B cell (primary cell): ENCODE measurements at places on chromosomes 2 and 18. TPM values are rescaled to one million over a fixed set of nuclear protein-coding genes. Genes with fewer than 3 reads are reported as not detected.

DNA sequence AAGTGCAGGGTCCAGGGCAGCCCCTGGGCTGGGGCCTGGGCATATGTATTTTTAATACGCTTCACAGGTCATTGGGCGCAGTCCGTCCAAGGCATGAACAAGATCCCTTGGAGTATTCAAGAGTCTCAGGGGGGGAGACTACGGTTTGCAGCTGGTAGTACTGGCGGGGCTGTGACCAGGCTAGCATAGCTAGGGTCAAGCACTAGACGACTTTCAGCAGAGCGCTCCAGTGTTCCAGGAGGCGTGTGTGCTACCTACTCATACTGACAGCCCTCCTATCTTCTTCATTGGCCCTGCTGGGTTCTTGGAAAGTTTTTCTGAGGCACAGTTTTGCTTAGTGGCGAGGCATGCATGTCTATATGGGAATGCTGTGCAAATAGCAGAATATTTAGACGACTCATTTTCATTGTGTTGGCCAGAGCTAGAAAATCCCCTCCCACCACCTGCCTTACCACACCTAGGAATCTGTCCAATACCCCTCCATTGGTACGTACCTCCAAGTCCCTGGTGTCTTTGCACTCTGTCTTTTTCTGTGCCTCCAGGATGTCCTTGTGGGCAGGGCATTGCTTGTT is 68.2 kb downstream of the GLI2 start:
- no peak for DNase-seq
- H3K4me1 ChIP-seq: no peaks in the 10 kb centered on the region
- no peaks in the 10 kb centered on the region for H3K36me3 ChIP-seq
- H3K27ac ChIP-seq: no peak overlapping the region
- no peaks in the 10 kb centered on the region for H3K27me3 ChIP-seq

Gene CAVIN2
- not detected in 2 replicates for total RNA-seq

DNA sequence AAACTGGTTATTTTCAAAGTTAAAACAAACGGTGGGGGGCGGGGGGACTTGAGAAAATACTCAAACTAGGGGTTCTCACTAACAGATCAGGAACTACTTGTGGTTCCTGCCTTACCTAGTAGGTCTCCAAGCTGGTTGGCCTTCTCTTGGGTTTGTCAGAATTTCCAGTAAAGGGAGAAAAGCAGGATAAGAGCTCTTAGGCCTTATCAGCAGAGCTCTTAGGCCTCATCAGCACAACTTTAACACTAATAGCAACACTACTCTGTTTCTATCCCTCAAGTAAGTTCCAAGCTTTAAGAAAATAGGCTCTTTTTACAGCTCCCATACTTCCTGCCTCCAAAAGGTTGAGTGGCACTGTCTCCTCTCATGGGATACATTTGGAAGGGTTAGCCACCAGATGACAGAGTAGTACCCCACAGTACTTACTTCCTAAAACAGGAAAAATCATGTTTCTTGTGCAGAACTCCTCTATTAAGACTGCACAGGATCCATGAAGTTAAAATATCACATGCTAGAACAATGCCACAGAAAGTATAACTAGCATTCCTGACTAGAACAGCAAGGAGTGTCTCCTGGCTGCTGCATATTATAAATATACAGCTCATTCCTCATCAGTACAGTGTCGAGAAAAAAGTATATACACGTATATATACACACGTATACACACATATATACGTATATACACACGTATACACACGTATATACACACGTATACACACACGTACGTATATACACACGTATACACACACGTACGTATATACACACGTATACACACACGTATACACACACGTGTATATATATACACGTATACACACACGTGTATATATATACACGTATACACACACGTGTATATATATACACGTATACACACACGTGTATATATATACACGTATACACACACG is 6.1 kb downstream of the FBXO11 start:
- peak; percentile 15 for DNase-seq
- peak overlapping the region; percentile 45 for H3K27ac ChIP-seq
- H3K4me1 ChIP-seq: peaks cover 39% of the 10 kb centered on the region
- no peaks in the 10 kb centered on the region for H3K27me3 ChIP-seq
- H3K36me3 ChIP-seq: no peaks in the 10 kb centered on the region
- H3K4me3 ChIP-seq: no peak overlapping the region

- H3K4me1 ChIP-seq: no peaks in the 10 kb centered on the region
- no peaks in the 10 kb centered on the region for H3K27me3 ChIP-seq
- no peak overlapping the region for H3K27ac ChIP-seq
- H3K4me3 ChIP-seq: no peak overlapping the region
- DNase-seq: no peak
Measured at GRCh38 chr2:167602122-167602521, 645.3 kb downstream of the STK39 start.

Gene GRHL1
- 0.70 and 0.76 TPM in 2 replicates for total RNA-seq

DNA sequence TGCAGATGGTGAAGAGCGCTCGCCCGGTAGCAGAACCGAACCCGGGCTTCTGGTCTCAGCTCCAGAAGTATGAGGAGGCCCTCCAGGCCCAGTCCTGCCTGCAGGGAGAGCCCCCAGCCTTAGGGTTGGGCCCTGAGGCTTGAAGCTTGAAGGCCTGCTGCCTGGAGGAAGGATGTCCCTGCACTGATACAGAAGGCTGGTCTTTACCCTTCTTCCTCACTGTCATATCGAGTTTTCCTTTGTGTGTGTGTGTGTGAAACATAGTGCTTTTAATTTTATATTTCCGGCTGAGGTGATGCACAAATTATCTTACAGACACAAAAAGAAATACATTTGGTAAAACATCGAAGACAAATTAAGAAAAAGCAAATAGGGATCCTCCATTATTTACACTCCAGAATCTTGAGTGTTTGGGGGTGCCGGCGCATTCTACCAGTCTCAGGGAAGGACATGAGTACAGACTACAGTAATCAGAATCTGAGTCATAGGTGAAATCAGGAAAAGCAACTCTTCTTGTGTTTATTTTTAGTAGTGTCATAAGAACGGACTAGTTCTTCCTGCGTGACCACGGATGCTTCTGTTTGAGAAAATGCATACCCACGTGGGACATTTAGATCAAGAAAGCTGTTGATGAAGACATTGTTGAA is 1.3 kb downstream of the DUSP28 start:
- no peaks in the 10 kb centered on the region for H3K36me3 ChIP-seq
- peak overlapping the region; percentile 86 for H3K4me3 ChIP-seq
- H3K27ac ChIP-seq: peak overlapping the region; percentile 68

GRCh38 chr2:108612153-108612513 is 77.9 kb downstream of the LIMS1 start:
- H3K36me3 ChIP-seq: no peaks in the 10 kb centered on the region
- DNase-seq: peak; percentile 88
- H3K27me3 ChIP-seq: no peaks in the 10 kb centered on the region
- peaks cover 83% of the 10 kb centered on the region for H3K4me1 ChIP-seq
- H3K4me3 ChIP-seq: peak overlapping the region; percentile 2
- H3K27ac ChIP-seq: peak overlapping the region; percentile 84

GRCh38 chr18:9992300-9992972 is 78.6 kb downstream of the VAPA start:
- H3K36me3 ChIP-seq: no peaks in the 10 kb centered on the region
- no peaks in the 10 kb centered on the region for H3K4me1 ChIP-seq

GRCh38 chr2:127560201-127560930 is 24.9 kb downstream of the MYO7B start:
- no peak overlapping the region for H3K4me3 ChIP-seq
- no peaks in the 10 kb centered on the region for H3K27me3 ChIP-seq
- peaks cover 15% of the 10 kb centered on the region for H3K4me1 ChIP-seq
- no peak overlapping the region for H3K27ac ChIP-seq

- H3K4me1 ChIP-seq: peaks cover 3% of the 10 kb centered on the region
- H3K36me3 ChIP-seq: no peaks in the 10 kb centered on the region
- H3K4me3 ChIP-seq: no peak overlapping the region
- no peak for DNase-seq
- peaks cover 27% of the 10 kb centered on the region for H3K27me3 ChIP-seq
Measured at GRCh38 chr2:120740765-120741524, 5.3 kb downstream of the GLI2 start.
